ENCODE measurements at places on chromosomes 6 and 20.

DNA sequence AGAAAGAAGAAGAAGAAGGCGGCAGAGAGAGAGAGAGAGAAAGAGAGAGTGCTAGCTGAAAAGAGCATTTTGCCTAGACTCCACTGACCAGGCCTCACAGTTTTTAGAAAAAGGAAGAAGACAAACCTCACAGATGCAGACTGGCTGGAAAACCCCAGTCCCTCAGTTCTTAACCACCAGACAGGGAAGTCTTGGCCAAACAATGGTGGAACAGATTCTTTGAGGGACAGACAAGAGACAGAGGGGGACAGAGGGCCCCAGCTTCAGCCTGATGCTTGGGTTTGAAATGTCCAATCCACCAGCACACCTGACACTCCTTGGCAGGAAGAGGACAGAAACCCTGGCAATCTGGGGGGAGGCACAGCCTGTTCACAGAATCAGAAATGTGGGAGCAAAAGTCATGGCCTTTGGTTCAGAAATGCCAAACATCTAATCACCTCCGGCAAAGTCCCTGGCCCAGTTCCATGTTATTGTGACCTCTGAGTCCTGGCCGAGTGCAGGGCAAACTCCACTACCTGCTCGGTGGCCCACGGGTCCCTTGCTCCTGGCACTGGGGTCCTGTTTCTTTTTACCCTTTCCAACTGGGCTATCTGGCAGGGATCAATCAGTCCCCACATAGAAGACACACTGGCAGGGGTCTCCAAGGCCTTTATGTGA is 235.2 kb downstream of the LY86 start:
- DNase-seq, result no peak

GRCh38 chr6:27375613-27376079 is 12.9 kb upstream of the ZNF391 start:
- peak; percentile 2 for DNase-seq

- peak; percentile 11 for DNase-seq
Measured at GRCh38 chr6:106973836-106974335, 643 bp downstream of the CD24 start.

- peak; percentile 51 for DNase-seq
Measured at GRCh38 chr6:42367353-42368011, 84.2 kb downstream of the TRERF1 start.

DNA sequence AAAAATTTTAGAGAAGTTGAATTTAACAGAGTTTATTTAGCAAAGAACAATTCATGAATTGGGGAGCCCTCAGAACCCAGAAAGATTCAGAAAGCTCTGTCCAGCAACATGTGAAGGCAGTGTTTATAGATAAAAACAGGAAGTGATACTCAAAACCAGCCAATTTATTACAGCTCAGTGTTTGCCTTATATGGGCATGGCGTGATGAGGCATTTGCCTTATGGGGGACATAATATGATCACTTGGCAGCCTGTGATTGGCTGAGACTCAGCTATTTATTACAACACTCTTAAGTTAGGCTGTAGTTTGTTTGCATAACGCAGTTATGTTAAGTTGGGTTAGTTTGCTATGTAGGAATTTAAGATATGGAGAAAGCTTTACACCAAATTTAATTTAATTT is 11.5 kb downstream of the HLA-DPA1 start:
- DNase-seq, result no peak

DNA sequence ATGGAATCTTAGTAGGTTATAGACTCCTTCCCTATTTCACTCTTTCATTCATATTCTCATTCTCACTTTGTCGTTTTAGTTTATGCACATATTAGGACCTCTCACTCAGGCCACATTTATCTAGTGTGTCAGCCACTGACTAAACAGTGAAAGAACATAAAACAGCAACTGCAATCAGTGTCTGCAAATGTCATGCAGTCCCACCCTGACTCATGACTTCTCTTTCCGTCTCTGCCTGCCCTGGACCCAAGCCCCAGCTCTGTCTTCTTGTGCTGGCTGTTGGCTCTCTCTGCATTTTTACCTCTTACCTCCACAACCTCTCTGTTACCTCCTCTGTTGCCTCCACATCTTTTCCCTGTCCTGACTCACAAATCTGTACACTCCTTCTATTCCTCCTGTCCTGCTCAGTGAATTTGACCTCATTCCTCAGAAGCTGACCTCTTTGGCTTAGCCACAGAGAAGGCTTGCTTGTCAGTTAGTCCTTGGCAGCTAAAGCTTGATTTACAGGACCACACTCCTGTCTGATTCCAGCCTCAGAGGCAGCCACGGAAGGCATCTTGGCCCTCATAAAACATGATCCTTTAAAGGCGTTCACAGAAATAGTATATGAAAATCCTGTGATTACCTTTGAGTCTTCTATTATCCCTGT is 247.6 kb downstream of the PKHD1 start:
- no peak for DNase-seq

- no peak for DNase-seq
Measured at GRCh38 chr6:108807928-108808327, 40.3 kb upstream of the ARMC2 start.

All from foreskin fibroblast (primary cell).